Peyer's patch (tissue), 4 donors: ENCODE measurements at places on chromosomes 13 and 19. TPM values are rescaled to one million over a fixed set of nuclear protein-coding genes. Genes with fewer than 3 reads are reported as not detected.
A peak's percentile ranks its signal among the peaks of the same experiment; 100 is the strongest.

Gene GNA15
- total RNA-seq, result 1.2 TPM

Gene IRGC
- total RNA-seq, result not detected

- no peak for DNase-seq
- no peak overlapping the region for H3K4me3 ChIP-seq
- no peak overlapping the region for H3K27ac ChIP-seq
- H3K4me1 ChIP-seq, result no peaks in the 10 kb centered on the region
Measured at GRCh38 chr13:80924596-80924995, 583.7 kb upstream of the SPRY2 start.

Gene GIPR
- total RNA-seq, result 4.6 TPM

DNA sequence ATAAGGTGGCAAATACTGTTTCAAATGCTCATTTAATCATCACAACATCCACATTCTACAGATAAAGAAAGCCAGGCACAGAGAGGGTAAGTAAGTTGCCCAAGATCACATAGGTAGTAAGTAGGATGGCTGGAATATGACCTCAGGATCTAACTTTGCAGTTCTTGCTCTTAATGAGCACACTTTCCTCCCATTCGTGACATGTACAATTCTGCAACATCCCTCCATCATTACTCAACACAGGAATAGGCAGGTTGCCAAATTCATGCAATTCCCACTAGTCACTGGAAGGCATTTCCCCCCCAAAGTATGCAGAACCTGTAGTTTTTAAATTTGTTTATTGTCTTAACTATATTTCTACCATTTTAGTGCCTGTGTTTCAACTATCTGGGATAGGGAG lies 109.2 kb downstream of the OLFM4 start:
- no peak overlapping the region for H3K27ac ChIP-seq
- DNase-seq, result no peak
- no peaks in the 10 kb centered on the region for H3K27me3 ChIP-seq
- no peaks in the 10 kb centered on the region for H3K4me1 ChIP-seq

DNA sequence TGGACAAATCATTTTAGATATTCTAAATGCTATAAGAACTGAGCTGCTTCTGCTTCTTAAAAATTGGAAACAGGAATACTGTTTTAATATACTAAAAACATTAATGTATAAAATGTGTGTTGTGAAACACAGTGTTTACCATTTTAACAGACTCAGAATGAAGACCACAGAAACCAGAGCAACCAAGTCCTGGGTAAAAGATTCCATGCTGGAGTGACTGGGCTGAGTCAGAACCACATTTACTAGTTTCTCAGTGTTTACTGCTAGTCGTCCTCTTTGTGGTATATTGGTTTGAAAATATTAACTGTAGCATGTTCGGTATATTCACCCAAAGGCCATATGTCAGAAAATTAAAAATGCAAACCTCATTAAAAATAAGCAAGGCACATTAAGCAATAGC lies 31.9 kb downstream of the ANKRD10 start:
- no peak for DNase-seq
- no peak overlapping the region for H3K4me3 ChIP-seq
- H3K36me3 ChIP-seq, result peaks cover 6% of the 10 kb centered on the region
- H3K27me3 ChIP-seq, result no peaks in the 10 kb centered on the region

DNA sequence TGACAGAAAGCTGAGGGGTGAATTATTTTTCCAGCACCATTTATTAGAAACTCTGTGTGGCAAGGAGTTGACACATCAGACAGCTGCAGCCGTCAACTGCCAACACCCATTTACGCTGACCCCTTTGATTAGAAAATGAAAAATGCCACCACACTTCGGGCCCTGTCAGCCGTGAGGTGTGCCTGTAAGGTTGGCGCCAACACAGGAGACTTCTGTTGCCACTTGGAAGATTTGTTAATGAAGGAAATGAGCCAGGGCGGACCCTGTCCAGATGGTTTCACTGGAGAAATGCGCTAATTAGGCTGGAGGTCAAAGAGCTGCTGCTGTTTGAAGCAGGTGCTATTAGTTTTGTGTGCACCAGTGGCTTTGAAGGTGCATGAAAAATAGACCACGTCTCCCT lies 297.5 kb downstream of the MTUS2 start:
- no peak for DNase-seq
- H3K36me3 ChIP-seq, result no peaks in the 10 kb centered on the region
- H3K27ac ChIP-seq, result no peak overlapping the region
- H3K4me1 ChIP-seq, result no peaks in the 10 kb centered on the region

DNA sequence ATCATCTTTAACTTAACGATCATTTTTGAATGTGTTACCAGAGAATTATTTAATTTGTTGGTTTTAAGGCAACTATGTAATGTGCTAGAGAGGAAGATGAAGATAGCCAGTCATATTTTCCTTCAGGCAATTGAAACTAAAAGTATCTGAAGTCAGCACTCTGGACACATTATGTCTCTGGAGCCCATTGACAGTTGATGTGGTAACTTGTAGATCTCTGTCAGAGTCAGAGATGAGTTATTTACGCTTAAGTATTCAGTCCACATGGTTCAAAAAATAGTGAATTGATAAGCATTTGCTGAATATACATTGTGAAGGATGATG lies 2.1 kb downstream of the ZMYM2 start:
- H3K36me3 ChIP-seq, result peaks cover 28% of the 10 kb centered on the region
- peak overlapping the region; percentile 76 for H3K4me3 ChIP-seq
- no peak for DNase-seq
- H3K27me3 ChIP-seq, result no peaks in the 10 kb centered on the region

- H3K36me3 ChIP-seq, result no peaks in the 10 kb centered on the region
- no peak for DNase-seq
Measured at GRCh38 chr13:56988543-56988942, 152.2 kb upstream of the PRR20A start.

DNA sequence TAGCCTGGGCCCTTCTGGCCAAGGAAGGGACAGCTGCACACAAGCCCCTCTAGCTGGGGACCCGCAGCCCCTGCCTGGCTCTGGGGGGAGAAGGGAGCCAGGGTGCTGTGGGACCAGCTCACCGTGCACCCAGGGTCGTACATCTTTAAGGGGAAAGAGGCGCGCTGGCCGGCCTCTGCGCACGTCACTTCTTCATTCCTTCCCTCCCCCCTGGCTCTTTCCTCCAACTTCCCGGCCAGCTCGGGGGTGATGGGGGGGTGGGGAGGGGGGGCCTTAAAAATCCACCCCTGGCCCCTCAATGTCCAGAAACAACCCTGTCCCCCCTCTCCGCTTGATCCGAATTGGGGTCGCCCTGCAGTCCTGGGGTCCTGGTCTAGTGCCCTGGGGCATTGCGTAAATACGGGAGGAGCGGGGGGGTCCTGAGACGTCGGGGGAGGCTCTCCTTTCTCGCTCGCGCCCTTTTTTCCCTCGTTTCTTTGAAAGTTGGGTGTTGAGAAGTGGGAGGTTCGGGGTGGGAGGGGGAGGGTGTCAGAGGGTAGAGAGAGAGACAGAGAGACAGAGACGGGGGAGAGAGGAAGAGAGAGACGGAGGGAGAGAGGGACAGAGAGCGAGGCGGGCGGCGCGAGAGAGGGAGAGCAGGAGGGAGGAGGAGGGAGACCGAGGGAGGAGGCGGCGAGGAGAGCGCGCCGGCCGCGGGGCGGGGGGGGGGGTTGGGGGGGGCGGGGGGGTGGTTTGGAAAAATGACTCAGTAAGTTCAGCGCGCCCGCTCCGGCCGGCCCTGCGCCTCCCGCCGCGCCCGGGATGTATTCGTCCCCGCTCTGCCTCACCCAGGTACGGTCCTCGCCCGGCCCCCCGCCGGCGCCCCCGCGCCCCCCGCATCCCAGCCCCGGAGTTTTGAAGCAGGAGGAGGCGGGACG lies at the start of gene NFIC:
Gene NFIC, plus strand, starts transcription at position 748 of the 917 bp plus-strand sequence. Its CDS starts 54 bp downstream, at position 802.
- peaks cover 54% of the 10 kb centered on the region for H3K4me1 ChIP-seq
- H3K4me3 ChIP-seq, result peak within 1 kb of the TSS; percentile 66
- DNase-seq, result peak; percentile 76
- H3K27me3 ChIP-seq, result no peaks in the 10 kb centered on the region
- no peaks in the 10 kb centered on the region for H3K36me3 ChIP-seq
- H3K27ac ChIP-seq, result peak within 1 kb of the TSS; percentile 96

DNA sequence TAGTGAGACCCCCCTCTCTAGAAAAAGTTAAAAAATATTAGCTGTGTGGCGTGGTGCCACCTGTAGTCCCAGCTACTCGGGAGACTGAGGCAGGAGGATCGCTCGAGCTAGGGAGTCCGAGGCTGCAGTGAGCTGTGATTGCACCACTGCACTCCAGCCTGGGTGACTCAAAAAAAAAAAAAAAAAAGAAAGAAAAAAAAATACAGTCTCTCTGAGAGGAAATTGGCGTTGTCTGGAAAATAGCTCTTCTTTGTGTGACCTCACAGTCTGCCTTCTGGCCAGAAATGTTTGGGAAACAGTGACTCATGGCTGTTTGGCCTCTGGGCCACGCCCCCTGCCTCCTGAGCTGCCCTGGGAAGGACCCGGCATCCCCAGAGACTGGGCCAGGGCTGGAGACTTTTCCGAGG lies 10.7 kb downstream of the MARCHF2 start:
- peaks cover 16% of the 10 kb centered on the region for H3K36me3 ChIP-seq

Gene SRRM5
- total RNA-seq, result not detected

Gene LHFPL6
- 9.1 TPM for total RNA-seq

- H3K36me3 ChIP-seq, result no peaks in the 10 kb centered on the region
- no peak for DNase-seq
- H3K27me3 ChIP-seq, result no peaks in the 10 kb centered on the region
- H3K27ac ChIP-seq, result no peak overlapping the region
Measured at GRCh38 chr13:38042771-38043170, 173.2 kb upstream of the TRPC4 start.

DNA sequence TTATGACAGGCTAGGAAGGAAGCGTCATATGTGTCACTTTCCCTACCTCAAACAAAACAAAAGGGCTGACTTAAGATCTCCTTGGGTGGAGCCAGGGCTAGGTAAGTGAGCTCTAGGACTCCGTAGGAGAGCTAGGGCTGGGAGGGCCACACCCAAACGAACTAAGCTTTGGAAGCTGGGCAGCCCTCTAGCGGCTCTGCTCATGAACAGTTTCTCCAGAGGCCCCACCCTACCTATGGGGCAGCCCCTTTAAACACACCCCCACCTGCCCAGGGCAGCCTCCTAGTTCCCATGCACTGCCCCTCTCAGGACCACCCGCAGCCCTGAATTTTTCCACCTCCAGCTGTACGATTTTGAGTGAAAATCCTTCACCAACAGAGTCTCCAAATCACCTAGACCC lies 3.5 kb downstream of the PEG3 start:
- no peak overlapping the region for H3K27ac ChIP-seq
- no peak for DNase-seq
- H3K27me3 ChIP-seq, result no peaks in the 10 kb centered on the region

- DNase-seq, result peak; percentile 47
- no peak overlapping the region for H3K4me3 ChIP-seq
- no peaks in the 10 kb centered on the region for H3K4me1 ChIP-seq
- no peak overlapping the region for H3K27ac ChIP-seq
- H3K36me3 ChIP-seq, result no peaks in the 10 kb centered on the region
- H3K27me3 ChIP-seq, result no peaks in the 10 kb centered on the region
Measured at GRCh38 chr19:8161135-8161646, 11.8 kb upstream of the FBN3 start.

DNA sequence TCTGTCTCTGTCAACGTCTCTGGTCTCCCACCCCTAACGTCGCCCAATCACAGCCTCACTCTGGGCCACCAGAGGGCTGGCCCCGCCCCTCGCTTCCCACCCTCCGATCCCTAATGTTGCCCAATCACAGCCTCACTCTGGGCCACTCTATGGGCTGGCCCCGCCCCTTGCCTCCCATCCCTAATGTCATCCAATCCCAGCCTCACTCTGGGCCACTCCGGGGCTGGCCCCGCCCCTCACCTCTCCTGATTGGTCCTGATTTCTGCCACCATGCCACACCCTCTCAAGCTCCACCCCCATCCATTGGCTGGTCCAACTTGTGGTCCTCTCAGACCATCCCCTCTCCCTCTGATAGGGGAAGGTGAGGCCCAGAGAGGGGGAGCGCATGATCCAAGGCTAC lies 24.9 kb downstream of the CELF5 start:
- no peak overlapping the region for H3K4me3 ChIP-seq
- no peak for DNase-seq
- no peaks in the 10 kb centered on the region for H3K4me1 ChIP-seq
- H3K27ac ChIP-seq, result no peak overlapping the region
- H3K36me3 ChIP-seq, result no peaks in the 10 kb centered on the region

GRCh38 chr13:59963383-59963782 lies 200.3 kb downstream of the DIAPH3 start:
- DNase-seq, result no peak
- H3K27ac ChIP-seq, result no peak overlapping the region
- H3K36me3 ChIP-seq, result no peaks in the 10 kb centered on the region
- no peaks in the 10 kb centered on the region for H3K4me1 ChIP-seq
- no peaks in the 10 kb centered on the region for H3K27me3 ChIP-seq

Gene NMRK2
- total RNA-seq, result not detected

Gene TMIGD2
- total RNA-seq, result 5.1 TPM

DNA sequence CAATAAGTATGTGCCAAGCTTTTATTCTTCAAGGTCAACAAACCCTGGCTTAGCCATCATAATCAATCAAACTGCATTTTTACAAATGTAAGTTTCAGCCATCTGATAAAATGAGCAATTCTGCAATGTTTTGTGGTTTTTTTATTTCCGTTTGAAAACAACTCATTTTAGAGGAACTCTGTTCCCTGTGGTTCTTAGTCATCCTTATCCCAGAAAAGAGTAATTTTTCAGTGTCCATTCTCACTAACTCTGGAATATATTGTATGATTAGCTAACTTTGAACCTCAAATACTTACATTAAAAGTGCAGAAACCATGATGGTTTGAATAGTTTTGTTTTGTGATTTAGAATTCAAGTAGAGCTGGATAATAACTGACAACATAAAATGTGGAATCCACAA lies 87.6 kb downstream of the IRS2 start:
- H3K4me1 ChIP-seq, result peaks cover 18% of the 10 kb centered on the region
- no peak overlapping the region for H3K4me3 ChIP-seq
- no peaks in the 10 kb centered on the region for H3K36me3 ChIP-seq
- no peaks in the 10 kb centered on the region for H3K27me3 ChIP-seq
- no peak for DNase-seq
- H3K27ac ChIP-seq, result no peak overlapping the region

Gene CGB1
- total RNA-seq, result not detected

- no peak overlapping the region for H3K27ac ChIP-seq
- no peaks in the 10 kb centered on the region for H3K4me1 ChIP-seq
- no peaks in the 10 kb centered on the region for H3K27me3 ChIP-seq
- no peaks in the 10 kb centered on the region for H3K36me3 ChIP-seq
- no peak overlapping the region for H3K4me3 ChIP-seq
Measured at GRCh38 chr13:36839281-36839680, 20.3 kb downstream of the RFXAP start.

DNA sequence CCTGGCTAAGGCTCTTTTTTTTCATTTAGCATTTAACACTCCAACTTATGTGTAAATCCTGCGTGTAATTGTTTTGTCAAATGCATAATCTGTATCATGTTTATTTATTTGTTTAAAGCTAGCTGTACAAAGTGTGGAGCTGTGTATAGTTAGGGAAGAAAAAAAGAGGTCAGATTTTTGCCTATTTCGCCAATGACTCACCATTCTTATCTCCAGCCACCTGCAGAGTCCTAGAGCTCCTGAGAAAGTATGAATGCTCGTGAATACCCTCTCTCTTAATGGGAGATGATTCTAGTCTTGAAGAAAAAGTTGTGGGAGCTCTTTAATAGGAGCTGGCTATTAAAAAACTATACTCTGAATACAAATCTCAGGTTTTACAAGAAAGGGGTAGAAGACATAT lies 778.8 kb upstream of the SLITRK5 start:
- H3K27ac ChIP-seq, result no peak overlapping the region
- H3K4me3 ChIP-seq, result no peak overlapping the region
- H3K27me3 ChIP-seq, result no peaks in the 10 kb centered on the region
- H3K4me1 ChIP-seq, result no peaks in the 10 kb centered on the region
- DNase-seq, result no peak

Gene CAPS
- total RNA-seq, result 25.6 TPM

GRCh38 chr13:111322916-111323331 lies 2.5 kb downstream of the TEX29 start:
- H3K4me1 ChIP-seq, result no peaks in the 10 kb centered on the region
- no peak for DNase-seq
- H3K4me3 ChIP-seq, result no peak overlapping the region
- H3K27ac ChIP-seq, result no peak overlapping the region
- H3K27me3 ChIP-seq, result no peaks in the 10 kb centered on the region

Gene TLE6
- not detected for total RNA-seq

Gene GSX1
- not detected for total RNA-seq
